NCI-H2081 treated with DMSO at 0.1 percent for 48 hours (cell line): ENCODE measurements at places on chromosomes 12 and 14.

DNA sequence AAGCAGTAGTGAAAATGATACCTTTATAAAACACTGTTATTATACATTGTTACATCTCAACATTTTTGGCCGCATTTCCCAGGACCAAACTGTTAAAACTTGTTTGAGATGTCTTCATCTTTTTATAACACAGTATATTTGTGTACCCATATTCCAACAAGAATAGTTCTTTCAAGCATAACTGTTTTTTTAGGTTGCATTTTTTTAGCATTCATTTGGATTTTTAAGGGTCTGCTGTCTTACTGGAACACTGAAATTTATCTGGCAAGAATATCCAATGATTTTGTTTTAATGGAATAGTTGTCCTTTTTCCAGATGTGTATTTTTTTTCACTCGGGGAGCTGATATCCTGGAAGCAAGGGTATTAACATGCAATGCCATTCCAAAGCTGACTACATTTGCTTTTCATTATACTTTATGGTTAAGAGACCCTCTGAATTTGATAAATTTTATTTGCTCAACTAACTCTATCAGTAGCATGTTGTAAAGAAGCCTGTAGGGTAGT lies 8.9 kb upstream of the NAV3 start:
- DNase-seq: no peak

- no peak for DNase-seq
Observed at GRCh38 chr12:115209230-115209629, 525.3 kb upstream of the TBX3 start.

DNA sequence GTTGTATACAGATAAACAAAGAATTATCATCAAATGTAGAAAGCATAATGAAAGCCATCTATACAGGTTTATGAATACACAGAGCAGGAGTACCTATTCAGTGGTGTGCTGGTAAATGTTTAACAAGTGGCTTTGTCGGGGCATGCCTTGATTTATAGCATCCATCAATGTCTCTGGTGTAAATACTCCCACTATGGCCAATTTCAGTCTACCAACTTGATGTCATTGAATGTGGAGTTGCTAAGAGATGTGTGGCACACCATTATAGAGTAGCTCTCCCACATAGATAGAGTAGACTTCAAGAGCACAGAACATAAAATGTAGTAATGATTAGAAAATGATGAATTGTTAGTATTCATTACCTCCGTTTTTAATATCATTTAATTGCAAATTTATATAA lies 9.3 kb downstream of the GRIP1 start:
- no peak for DNase-seq

GRCh38 chr12:121222847-121223246 lies 12.9 kb downstream of the P2RX4 start:
- no peak for DNase-seq

DNA sequence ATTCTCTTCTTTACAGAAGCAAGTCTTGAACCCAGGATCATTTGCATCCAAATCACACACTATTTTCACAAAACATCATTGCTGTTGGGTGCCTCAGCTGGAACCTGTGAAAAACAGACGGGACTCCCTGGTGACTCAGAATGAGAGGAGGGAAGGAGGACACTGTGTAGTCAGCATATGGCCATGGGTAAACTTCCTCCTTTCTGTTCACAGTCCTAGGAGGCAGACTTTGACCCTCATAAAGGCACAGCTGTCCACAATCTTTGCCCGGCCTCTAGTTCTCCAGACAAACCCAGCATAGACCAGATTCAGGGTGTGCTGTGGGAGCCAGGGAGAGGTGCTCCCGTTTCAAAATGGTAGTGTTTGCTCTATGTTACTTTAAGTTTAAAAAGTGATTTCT lies 62.0 kb downstream of the DYRK2 start:
- DNase-seq: no peak

- no peak for DNase-seq
Observed at GRCh38 chr12:34347367-34347766, 325.1 kb downstream of the ALG10 start.

DNA sequence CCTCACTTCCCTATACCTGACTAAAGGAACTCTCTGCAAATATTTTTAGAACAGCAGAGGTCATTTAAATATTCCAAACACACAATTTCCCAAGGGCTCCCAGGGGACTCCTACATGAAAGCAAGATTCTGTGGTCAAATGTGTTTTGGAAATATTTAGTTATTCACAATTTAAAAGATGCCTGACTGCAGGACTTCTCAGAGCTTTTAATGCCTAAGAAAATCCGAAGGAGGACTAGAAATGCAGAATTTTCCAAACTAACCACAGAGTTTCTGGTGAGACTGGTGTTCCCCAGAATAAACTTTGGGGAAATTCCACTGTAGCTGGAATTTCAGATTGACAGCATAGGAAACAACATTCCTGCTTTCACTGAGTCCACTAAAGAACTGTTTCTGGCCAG lies 84.8 kb upstream of the MAP1LC3B2 start:
- no peak for DNase-seq

DNA sequence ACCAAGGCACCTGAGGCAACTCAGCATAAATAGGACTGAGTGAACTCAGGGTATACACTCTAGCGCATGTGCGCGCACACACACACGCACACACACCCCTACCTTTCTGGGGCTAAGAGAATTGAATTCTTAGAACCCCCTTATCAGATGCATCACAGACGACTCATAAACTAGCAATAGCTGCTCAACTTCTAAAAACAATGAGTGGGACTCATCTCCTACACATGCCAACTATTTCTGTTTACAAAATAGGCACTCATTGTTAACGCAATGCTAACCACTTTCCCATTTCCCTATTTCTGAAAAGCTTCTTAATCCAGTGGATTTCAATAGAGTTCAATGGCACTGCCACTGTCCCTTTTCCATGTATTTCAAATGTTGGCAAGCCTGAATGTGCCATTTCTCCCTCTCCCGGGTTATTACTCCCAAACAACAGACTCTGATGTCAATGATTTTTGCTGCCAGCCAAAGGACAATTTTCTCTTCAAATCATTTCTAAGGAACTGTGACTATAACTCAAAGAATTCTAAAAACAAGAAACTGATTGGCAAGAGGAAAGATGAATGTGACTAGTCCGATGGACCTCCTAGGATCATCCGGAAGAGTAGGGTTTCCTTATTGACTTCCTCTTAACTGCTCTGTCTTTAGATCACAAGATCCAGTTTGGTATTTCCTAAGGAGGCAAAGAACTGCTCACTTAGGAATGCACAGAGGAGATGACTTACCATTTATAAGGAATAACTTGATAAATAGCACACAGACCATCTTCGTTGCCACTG lies 48.8 kb downstream of the SLC38A1 start:
- DNase-seq: no peak

DNA sequence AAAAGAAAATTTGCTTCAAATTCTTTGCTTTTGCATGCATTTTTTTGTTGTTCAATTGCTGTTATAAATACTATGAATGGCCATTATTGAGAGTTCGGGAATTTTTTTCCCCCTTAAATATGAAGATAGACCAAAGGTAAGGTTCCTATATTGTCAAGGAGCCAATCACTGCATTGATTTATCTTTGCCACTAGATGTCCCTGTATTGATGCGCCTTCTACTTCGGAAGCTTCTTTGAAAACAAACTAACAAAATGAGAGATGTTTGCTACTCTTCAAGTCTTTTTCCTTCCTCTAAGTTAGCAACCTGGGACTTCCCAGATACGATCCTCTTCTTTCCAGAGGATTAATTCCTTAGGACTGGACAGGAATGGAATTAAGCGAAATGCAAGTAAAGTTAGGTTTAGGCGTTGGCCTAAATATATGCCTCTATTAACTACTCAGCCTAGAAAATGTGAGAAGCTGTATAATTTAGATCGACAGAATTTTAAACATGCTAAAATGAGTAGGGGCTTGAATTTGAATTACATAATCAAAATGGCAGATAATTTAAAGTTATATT lies 318.1 kb downstream of the AEBP2 start:
- no peak for DNase-seq

GRCh38 chr14:83744891-83745290 lies 1785.1 kb upstream of the FLRT2 start:
- DNase-seq: no peak

DNA sequence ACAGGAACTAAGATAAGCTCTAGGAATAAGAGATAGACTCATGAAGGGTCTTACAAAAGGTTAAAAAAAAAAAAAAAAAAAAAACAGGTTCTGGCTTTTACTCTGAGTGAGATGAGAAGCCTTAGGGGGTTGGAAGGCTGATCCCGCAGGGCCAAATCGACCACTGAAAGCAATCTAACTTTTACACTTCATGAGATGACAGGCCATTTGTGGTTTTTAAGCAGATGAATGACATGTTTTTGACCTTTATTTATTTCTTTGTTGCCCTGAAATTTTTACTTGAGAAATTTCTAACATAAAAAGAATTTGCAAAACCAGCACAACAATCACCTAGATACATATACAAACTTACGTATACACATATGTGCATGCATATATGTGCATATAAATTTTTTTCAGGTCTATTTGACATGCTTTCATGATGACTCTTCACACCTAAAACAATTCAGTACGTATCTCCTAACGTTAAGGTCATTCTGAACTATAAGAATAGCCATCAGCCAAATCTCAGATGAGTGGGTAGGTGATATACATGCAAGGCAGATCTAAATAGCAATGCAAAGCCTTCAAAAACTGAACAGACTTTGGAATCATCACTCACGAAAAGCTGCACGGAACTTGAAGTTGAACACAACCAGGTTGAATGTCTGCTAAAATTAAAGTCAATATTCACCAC lies 87.0 kb downstream of the R3HDM2 start:
- DNase-seq: no peak

- no peak for DNase-seq
Observed at GRCh38 chr12:108683906-108684556, 47.3 kb downstream of the CORO1C start.

GRCh38 chr14:60965402-60965801 lies 15.5 kb downstream of the TRMT5 start:
- DNase-seq: no peak
